ENCODE measurements at places on chromosomes 16 and 17.

DNA sequence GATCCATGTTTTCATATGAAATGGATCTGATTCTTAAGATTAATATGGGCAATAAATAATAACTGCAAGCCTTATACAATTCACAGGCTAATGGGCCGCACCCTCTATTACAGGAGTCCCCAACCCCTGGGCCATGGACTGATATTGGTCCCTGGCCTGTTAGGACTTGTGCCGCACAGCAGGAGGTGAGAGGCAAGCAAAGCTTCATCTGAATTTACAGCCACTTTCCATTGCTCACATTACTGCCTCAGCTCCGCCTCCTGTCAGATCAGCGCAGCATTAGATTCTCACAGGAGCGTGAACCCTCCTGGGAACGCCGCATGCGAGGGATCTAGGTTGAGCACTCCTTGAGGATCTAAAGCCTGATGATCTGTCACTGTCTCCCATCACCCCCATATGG is 26.8 kb downstream of the METTL16 start:
- DNase-seq = peak; percentile 15

- DNase-seq = no peak
Observed at GRCh38 chr17:80950466-80951120, 41.0 kb upstream of the CHMP6 start.

GRCh38 chr16:65121870-65122723 is at the start of gene CDH11:
CDH11 (minus strand) TSS chr16:65122063; CDS start chr16:65004869, 117,194 bp downstream.
- peak; percentile 93 for DNase-seq

GRCh38 chr17:48767263-48767774 is 38.8 kb upstream of the HOXB13 start:
- DNase-seq = no peak

DNA sequence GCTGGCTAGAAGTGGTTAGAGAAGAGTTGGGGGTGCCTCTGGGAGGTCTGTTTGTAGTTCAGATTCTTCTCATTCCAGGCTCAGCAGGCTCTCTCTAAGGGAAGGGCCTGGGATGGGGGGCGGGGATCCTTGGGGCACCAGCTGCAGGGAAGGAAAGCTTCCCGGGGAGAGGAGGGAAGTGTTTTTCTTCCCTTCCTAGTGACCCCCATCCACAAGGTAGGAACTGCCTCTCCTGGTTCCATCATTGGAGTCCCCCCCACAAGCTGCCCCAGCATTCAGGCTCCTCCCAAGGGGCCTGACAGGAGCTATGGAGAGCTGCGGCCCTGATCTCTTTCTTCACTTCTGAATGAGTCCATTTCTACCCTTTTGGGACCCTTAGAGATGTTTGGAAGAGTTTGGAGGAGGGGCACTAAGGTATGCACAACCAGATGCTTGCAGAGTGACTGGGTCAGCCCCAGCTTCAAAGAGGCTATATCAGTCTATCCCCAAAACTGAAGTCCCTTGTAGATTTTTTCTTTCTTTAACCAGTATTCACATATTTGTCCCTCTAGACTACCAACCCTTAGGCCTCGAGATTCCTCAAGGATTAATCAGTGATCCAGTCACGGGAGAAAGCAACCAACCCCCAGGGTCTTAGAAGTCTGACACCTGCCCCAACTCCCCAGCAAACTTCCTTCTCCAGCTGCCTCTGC is 13.9 kb upstream of the FZD2 start:
- DNase-seq = no peak

DNA sequence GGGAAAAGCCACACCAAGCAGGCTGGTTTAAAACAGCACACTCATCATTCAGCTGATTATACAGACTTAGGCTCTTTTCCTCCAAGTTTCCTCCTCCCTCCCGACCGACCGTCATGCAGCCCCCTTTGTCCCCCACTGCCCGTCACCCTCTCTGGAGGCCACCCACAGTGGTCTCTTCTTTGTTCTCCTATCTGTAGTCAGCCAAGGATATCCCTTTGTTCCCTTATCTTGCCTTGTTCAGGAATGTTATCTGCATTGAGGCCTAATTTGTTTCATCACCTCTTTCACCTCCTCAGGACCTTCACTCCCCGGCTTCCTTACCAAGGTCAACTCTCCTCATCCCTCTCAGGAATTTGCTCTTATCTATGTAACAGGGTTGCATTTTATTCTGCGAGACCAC is 186.4 kb upstream of the CDH13 start:
- no peak for DNase-seq

DNA sequence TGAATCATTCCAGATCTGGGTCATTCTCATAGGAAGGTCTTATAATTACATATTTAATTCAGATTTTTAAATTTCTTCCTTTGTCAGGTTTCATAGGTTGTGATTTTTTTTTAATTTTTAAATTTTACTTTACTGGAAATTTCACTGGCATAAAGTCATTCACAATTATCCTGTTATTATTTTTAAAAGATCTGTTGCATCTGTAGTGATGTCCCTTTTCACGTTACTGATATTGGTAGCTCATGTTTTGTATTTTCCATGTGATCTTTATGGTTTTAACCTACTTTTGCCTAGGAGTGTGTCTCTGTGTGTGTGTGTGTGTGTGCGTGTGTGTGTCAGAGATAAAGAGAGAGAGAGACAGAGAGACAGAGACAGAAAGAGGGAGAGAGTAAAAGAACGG is 216.6 kb upstream of the KCNJ16 start:
- no peak for DNase-seq

DNA sequence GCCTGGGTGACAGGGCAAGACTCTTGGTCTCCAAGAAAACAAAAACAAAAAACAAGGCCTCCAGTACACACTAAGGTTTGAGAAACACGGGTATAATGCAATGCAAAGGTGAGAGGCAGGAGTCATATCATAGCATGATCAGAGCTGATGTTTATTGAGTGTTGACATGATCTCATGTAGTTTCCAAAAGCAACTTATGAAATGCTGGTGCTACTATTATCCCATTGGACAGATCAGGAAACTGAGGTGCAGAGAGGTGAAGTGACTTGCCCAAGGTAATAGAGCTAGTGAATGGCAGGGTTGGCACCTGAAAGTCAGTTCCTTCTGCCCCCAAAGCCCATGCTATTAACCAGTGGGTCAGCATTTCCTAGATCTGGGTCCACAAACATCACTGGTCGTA is 3.1 kb upstream of the NPIPB7 start:
- DNase-seq = no peak

GRCh38 chr16:17930280-17930679 is 406.3 kb downstream of the NPIPA8 start:
- DNase-seq = no peak

DNA sequence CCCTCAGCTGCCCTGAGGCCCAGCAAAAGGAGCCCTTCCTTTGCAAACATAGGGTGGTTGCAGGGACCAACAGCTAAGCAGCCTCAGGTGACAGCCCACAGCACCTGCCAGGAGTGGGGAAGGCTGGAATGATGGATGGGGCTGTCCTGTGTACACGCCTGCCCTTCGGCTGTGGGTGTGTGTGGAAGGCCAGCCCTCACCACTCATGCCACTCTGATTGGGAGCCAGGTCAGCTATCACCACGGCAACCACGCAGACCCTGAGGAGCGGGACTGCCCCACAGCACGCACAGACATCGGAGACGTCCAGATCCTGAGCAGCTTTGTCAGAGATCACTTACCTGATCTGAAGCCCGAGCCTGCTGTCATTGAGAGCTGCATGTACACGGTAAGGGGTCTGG is 11.9 kb downstream of the PIPOX start:
- DNase-seq = no peak

DNA sequence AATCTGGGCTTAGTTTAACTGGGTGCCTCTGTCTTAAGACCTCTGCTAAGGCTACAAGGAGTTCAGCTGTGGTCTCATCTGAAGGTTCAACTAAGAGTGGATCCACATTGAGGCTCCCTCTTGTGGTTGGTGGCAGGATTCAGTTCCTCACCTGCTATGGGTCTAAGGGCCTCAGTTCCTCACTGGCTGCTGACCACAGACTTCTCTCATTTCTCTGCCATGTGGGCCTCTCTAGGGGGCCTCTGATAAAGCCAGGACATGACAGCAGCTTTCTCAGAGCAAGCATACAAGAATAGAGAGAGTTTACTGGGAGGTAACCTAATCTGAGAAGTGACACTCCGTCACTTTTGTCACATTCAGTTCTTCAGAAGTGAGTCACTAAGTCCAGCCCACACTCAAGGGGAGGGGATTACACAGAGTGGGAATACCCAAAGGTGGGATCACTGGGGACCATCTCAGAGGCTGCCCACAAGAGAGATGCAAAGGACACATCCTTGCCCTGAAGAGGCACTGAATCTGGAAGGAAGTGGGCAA is 19.2 kb upstream of the ABAT start:
- DNase-seq = no peak

DNA sequence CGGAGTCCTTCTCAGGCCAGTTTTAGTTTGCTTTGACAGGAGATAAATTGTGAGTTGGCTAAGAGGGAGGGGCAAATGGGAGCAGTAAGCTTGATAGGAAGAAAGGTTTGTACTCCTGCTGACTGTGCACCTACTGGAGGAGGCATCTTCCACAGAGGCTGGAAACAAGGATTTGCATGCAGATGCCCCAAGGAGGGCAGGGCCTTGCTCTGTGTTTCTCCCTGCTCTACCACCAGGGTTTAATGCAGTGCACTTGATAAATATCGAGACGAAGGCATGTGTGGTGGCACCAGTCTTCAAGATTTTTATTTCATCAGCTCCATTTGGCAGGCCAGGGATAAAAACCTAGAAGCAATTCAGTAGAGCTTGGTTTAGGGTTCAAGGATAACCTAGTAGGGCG is 210.5 kb upstream of the C16orf82 start:
- DNase-seq = no peak

DNA sequence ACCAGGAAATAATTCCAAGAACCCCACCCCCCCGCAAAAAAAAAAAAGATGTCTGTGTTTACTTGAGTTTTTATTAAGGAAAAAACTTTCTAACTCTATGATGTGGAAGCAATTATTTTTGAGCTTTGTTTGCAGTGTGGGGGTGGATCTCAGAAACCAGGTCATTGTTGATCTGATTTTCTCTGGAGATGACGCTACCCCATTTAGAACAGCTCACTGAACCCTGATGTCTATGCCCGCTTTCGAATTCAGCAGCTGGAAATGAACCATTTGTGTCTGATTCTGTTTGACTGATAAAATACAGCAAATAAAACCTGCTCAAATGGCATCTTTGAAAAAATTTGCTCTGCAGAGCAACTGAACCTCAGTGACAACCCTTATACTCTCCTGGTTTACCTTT is 368.6 kb downstream of the GRIN2A start:
- DNase-seq = no peak

GRCh38 chr17:2183346-2183745 is 120.2 kb downstream of the SMG6 start:
- no peak for DNase-seq

GRCh38 chr16:4372001-4372577 is 441 bp downstream of the VASN start:
- DNase-seq = no peak
